ENCODE measurements at places on chromosomes 1 and 21. TPM values are rescaled to one million over a fixed set of nuclear protein-coding genes. Genes with fewer than 3 reads are reported as not detected.

Gene SPATA21
- 1.4 TPM for total RNA-seq

DNA sequence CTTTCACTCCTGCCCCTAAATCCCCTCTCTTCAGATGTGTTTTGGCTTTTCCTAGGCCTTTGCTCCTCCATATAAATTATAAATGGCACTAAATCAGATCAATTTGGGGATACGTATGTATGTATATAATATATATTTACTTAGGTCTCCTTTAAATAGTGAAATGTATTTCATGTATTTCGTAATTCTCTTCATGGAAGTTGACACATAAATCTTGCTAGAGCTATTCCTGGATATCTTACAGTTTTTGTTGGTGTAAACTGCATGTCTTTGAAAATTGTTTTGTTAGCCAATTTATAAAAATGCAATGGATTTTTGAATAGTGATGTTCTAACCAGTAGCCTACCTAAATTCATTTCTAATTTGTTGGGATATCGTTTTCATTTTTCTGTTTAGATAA is 9.0 kb downstream of the RPF1 start:
- no peak for DNase-seq

Gene DIO1
- not detected for total RNA-seq

Gene NBPF4
- not detected for total RNA-seq

DNA sequence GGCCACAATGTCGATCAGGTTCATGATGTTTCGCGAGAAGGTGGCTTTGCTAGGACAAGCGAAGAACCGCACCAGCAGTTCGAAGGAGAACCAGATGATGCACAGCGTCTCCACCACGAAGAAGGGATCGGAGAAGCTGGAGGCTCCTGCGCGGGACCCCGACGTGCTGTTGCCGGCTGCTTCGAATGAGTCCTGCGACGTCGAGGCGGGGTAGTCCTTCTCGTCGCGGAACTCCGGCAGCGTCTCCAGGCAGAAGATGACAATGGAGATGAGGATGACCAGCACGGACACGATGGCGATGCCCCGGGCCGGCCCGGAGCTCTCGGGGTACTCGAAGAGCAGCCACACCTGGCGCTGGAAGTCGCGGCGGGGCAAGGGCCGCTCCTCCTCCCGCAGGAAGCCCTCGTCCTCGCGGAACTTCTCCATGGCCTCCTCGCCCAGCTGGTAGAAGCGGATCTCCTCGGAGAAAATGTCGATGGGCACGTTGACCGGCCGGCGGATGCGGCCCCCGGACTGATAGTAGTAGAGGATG is 869 bp downstream of the KCNA3 start:
- no peak for DNase-seq

DNA sequence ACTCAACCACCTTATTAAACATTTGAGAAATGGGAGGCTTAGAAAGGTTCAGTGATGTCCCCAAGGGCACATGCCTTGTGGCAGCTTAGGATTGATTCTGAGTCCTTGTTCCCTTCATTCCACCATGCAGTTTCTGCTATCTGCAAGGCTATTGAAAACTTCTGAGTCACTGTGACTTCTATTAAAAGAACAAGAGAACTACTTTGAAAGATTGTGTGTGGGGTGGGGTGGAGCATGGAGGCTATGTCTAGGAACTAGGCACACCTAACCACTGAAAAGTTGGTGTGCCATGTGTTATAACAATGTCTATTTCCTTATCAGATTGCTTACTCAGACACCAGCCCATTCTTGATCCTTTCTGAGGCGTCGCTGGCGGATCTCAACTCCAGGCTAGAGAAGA is 10.8 kb downstream of the MTARC1 start:
- no peak for DNase-seq

Gene RGS8
- total RNA-seq: 20.5 TPM

- no peak for DNase-seq
These were observed 51.0 kb upstream of the LHX8 start for GRCh38 chr1:75083223-75083622.

GRCh38 chr1:4836574-4836973 is 182.2 kb downstream of the AJAP1 start:
- DNase-seq: no peak

DNA sequence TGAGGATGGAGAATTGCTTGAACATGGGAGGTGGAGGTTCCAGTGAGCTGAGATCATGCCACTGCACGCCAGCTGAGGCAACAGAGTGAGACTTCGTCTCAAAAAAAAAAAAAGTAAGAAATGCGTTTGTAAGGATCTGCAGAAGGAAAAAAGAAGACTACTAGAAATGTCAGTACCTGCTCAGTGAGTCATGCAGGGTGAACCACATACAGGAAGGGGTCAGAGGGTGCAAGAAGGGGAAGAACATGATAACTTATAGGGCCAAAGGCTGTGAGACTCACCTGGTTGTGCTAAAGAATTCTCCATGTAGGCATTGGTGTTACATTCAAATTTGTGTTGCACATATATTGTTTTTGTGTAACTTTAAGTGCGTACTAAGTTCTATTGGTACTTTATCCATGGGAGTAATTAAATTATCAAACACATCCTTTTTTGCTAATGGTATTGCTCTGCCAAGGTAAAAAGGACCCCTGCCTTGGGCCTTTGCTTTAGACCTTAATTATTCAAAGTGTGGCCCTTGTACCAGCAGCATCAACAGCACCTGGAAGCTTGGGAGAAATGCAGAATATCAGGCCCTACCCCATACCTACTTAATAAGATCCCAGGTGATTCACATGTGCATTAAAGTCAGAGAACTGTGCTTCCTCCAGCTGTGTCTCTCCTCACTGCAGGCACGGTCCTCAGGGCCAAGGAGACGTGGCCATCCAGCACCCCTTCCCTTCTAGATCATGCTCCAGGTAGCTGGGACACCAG is 96.4 kb upstream of the PPP2R5A start:
- DNase-seq: no peak

DNA sequence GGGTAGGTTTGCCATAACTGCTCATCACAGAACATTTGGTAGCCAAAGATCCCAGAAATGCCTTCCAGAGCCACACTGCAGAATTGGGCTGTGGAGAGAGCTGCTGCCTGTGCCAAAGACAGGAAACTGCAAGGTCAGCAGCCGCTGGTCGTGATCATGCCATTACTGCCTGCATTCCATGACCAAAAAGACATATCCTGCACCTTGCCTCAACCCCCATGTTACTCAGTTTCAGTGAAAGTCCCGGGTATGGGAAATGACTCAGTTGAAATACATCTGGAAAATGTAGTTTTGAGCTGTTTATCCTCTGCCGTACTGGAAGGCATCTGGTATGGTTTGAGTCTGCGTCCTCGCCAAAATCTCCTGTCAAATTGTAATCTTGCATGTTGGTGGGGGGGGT is 161.7 kb downstream of the FCRL5 start:
- DNase-seq: no peak

- no peak for DNase-seq
These were observed at the start of gene LAX1 for GRCh38 chr1:203765029-203765837. Gene LAX1 (plus strand): TSS chr1:203765183. CDS start chr1:203765566, 383 bp downstream.

DNA sequence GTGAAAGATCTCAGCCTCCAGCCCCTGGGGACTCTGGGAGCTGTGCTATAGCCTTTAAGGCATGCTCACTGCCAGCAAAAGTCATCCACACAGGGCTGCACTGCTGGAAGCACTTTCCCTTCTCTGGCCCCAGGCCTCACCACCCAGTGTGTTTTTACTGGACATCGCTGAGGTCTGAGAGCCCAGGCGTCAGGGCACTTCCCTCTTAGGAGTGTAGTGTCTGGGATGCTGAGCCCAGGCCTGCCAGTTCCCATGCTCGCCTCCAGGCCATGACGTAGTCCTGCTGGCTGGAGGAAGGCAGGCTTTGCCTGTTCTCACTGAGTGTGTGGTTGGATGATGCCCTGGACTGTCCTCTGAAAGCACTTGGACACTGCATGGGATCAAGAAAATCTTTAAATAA is 101.2 kb downstream of the GDAP2 start:
- no peak for DNase-seq

DNA sequence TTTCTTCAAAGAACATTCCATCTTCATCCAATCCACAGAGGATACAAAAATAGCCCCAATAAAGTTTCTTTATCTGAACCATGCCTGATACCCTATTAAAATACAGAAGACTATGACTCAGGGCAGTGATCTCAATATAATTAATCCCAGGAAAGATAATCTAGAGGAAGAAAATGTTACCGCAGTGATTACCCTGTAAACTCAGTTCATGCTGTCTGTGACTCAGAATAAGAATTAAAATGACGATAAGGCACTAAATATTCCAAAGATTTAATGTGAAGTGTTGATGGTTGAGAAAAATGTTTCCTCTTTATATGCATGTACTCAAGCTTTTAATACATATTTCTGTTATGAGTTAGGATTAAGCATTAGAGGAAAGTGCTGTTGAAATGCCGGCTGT is 88.6 kb upstream of the LYPLAL1 start:
- DNase-seq: no peak

Gene CLIC6
- not detected for total RNA-seq

DNA sequence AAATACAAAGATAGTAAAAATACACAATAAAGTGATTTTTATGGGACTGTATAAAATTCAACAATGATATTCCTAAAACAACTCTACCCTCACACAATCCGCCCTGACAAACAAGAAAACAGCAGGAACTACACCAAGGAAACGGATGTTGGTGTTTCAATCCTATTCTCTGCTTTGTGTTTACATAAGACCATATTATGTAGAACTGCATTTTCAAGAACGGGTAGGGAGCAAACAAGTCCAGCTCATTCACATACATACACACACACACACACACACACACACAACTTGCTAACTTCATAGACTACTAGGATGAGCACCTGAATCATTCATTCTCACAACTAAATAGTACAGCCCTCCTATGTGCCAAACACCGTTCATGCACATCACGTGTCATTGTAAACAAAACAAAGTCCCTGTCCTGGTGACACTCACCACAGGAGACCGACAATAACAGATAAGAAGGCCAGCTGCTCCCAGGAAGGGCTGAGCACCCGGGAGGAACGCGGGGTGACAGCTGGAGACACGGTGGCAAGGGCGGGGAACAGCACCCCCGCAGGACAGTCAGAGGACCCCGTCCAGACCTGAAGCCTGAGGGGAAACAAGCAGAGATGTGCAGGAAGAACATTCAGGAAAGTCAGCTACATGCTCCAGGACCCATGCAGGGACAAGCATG is 43.0 kb downstream of the NPHP4 start:
- DNase-seq: no peak

Gene TLCD4
- not detected for total RNA-seq

Gene HAO2
- total RNA-seq: not detected

Gene EPHA2
- total RNA-seq: not detected

DNA sequence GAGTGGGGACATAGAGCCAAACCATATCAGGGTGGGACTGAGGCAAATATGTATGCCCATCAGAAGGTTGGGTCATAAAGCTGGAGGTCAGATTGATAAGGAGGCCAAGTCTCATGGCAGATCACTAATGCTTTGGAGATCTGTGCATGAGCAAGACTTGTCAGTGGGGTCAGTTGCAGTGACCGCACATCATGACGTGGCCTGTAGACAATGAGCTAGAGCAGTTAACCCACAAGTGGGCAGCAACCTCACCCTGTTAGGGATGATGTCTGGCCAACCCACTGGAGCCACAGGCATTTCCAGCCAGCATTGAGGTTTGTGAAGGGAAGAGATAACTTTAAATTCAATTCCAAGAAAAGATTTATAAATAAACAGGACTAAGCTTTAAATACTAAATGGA is 66.7 kb downstream of the XCL1 start:
- DNase-seq: no peak

Gene PRKAA2
- not detected for total RNA-seq

Gene AIRE
- total RNA-seq: not detected

DNA sequence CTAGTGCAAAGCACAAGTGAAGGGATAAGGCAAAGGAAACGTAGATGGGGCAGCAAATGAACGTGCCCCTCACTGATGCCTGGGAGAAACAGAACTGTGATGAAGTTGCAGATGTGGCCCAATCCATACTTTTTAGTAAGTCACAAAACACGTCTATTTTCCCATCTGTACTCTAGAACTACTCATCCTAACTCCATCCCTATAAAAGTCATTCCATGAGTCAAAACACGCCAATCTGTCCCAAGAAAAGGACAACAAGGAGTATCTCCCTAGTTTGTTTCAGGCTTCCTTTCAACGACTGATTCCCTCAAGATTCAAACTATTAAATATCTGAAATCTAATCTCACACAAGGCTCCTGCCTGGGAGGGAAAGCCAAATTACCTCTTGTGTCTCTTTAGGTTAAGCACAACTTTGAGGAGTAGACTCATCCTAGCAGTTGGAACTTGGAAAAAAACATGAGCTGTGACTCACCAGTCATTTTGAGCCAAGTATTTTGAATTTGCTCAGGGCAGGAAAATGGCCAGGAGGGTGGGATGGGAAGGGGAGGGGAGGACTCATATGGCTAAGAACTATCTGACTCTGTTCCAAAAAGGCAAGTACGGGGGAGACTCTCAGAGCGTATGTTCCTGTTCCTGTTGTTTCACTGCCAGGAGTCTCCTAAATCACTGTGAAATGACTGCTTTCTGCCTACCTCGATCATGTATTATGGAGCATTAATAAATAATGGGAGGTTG is 214.5 kb upstream of the CAMK1G start:
- no peak for DNase-seq

Gene PADI6
- not detected for total RNA-seq

Gene TMEM54
- 1.1 TPM for total RNA-seq

DNA sequence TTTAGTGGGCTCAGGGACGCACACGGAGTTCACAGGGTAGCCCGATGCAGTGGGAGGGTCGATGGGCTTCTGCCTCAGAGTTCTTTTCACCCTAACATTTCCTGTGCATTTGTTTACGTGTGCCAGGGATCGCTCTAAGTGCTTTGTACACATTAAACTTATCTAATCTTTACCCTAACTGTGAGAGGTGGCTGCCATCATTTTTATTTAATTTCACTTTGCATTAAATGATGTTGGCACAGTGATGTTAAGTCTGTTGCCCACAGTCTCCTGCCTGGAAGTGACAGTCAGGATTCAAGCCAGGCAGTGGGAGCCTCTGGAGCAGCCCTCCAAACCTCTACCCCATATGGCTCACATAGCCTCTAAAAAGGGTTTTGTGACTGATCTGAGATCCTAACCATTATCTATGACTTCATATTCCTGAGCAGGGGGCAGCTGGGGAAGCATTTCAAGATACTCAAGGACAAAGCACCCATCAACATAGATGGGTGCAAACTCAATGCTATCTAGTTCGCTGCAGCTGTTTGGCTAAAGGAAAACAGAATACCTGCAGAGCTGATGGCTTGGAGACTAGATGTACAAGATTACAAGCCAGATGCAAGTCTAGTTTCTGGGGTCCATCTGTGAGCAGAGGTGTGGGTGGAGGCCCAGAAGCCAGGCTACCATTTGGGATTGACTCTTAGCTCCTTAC is 303.8 kb downstream of the DISC1 start:
- DNase-seq: no peak

- DNase-seq: peak; percentile 85
These were observed 9.8 kb upstream of the CELSR2 start for GRCh38 chr1:109239409-109240068.

Gene CELA2A
- not detected for total RNA-seq

Gene ZMYND12
- 0.90 TPM for total RNA-seq

DNA sequence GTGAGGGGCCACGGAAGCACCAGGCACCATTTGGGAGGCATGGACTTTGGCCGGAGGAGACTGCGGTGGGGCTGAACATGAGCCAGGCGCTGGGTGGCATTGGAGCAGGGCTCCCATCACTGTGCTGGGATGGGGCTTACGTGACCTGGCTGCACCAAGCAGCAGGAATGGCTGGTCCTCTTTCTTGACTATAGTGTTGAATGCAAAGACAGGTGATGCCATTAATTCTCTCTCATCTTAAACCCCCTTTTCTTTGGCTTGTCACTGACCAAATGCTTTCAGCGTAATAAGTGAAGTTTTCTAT is 447.9 kb downstream of the CAMTA1 start:
- DNase-seq: peak; percentile 35

Gene EPB41
- 17.5 TPM for total RNA-seq
